ENCODE measurements at places on chromosomes 3 and 15.

DNA sequence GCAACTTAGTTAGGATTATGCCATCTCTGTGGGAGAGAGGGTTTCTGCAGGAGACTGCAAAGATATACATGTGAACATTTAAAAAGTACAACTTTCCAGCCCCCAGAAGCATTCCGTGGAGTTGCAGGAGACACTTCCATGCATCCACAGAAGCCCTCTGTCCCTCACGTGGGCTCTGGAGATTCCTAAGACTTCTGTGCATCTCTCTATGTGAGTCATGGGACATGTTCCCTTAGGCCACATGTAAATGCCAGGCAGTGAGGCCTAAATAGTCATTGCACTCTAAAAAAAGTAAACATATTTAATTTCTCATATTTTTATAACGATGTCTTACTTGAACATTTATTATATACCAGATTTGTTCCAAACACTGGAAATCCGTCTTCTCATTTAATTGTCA, 126.5 kb upstream of the ROPN1 start:
- DNase-seq: no peak

DNA sequence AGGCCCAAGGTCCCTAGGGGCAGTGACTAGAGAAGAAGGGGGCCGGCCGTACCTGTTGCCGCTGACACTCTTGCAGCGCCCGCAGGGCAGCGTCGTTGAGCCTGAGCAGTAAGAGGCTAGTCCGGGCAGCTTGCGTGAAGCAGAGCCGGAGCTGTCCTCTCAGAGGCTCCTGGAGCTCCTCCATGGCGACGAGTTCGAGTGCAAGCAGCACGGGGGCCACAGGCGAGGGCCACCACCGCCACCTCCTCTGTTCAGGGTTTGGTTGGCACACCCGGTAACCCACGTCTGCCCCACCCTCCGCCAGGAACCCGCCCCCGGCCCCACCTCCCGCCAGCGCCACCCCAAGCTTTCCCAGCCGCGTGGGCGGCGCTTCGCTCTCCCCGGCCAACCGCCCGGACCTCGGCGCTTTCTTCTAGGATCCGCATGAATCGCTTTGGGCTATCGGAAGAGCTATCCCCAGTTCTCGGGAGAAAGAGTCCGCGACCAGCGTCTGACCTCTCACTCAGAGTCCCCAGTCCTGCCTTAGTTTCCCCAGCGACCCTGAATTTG, at the start of gene ELL3:
Gene ELL3, minus strand, starts transcription at position 249 of the 549 bp plus-strand sequence. Its CDS starts 65 bp downstream, at position 184.
- peak; percentile 79 for DNase-seq

DNA sequence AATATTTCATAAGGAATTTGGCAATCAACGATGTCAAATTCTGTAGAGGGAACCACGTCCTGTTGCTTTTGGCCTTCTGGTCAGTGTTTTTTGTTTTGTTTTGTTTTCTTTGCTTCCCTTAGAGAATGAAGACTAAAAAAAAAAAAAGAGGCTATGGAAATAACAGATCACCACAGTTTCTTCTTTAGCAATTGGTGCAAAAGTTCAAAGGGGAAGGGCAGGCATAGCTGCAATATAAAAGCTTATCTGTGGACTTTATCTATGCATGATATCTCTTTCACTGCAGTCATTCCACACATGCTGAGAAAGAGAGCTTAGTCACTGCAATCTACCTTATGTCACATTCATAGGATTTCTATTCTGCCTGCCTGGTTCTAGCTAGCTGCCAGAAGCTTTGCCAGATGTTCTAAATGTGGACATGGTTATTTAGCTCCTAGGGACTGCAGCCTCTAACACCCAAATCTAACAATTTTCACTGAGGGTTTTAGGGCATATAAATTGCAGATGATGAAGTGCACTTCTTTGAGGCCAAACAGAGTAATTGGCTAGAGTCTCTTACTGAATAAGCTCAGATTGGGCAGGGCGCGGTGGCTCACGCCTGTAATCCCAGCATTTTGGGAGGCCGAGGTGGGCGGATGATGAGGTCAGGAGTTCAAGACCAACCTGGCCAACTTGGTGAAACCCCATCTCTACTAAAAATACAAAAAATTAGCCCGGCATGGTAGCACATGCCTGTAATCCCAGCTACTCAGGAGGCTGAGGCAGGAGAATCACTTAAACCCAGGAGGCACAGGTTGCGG, 637.2 kb downstream of the NTRK3 start:
- DNase-seq: no peak

DNA sequence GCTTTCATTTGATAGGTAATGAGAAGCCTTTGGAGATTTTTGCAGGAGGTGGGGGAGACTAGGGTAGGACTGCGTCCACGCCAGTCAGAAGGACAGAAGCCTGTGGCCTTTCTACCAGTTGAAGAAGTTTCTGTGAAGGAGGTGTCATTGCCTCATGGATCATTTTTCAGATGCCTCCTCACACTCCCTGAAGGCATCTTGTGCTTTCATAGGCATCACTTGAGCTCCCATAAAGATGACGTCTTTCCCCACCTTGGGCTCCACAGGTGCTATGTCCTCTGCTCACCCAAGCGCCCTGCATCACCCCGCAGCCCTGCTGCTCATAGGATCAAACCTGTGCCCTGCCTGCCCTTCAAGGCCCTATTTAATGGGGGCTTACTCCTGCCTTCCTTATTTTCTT, 7.5 kb upstream of the ITGA11 start:
- no peak for DNase-seq

DNA sequence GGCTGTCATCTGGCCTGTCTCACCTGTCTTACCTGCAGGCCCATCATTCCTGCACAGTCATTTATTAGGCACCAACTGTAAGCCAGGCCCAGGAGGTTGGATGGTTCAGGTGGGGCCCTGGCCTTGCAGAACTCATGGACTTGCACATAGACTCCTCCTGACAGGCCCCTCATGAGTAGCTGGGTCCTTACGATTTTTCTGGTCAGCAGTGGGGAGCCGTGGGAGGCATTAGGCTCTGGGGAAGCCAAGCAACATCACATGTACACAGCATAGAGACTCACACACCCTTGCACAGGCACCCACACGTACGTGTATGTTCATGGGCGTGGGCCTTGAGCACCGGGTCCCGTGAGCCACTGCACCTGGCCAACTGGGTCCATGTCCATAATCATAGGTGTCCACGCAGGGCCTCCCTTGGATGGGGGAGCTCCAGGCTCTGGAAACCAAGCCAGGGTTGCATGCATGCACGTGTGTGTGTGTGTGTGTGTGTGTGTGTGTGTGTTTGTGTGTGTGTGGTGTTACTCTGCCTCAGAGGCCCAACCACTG, 20.3 kb downstream of the CISH start:
- DNase-seq: no peak

All from RKO (cell line).